LHCN-M2 (cell line): ENCODE measurements at places on chromosomes 4 and X. TPM values are rescaled to one million over a fixed set of nuclear protein-coding genes. Genes with fewer than 3 reads are reported as not detected.

Gene RPA4
- 0.13 TPM in 1 of 2 replicates, not detected in the other for total RNA-seq

Gene DCAF12L1
- not detected in 2 replicates for total RNA-seq

Gene IRF2
- 16.6 and 17.6 TPM in 2 replicates for total RNA-seq

Gene SSX7
- total RNA-seq: not detected in 2 replicates

Gene VEGFC
- total RNA-seq: 29.9 and 39.5 TPM in 2 replicates

Gene GPRASP1
- 1.5 and 2.0 TPM in 2 replicates for total RNA-seq

Gene NEXMIF
- total RNA-seq: not detected in 2 replicates

Gene AMBN
- total RNA-seq: not detected in 2 replicates

Gene HS6ST2
- not detected in 2 replicates for total RNA-seq

Gene CSAG2
- not detected in 2 replicates for total RNA-seq

Gene PAGE2B
- not detected in 2 replicates for total RNA-seq

Gene DDX53
- not detected in 2 replicates for total RNA-seq

Gene PCDH7
- total RNA-seq: 28.5 and 35.9 TPM in 2 replicates

Gene NAA11
- not detected in 2 replicates for total RNA-seq
